Liver (tissue), 10 donors: ENCODE measurements at places on chromosomes 7 and 10. TPM values are rescaled to one million over a fixed set of nuclear protein-coding genes. Genes with fewer than 3 reads are reported as not detected.

TNS3 gene
- 27.8 TPM for total RNA-seq

GPC2 gene
- total RNA-seq, result 0.79 TPM

COL1A2 gene
- total RNA-seq, result 86.2 TPM

C10orf120 gene
- not detected for total RNA-seq

THSD7A gene
- 2.5 TPM for total RNA-seq

PAX2 gene
- not detected for total RNA-seq

TEX47 gene
- total RNA-seq, result not detected

DLX6 gene
- total RNA-seq, result not detected

ADCY1 gene
- total RNA-seq, result 20.1 TPM

DLX5 gene
- total RNA-seq, result not detected

TMEM236 gene
- total RNA-seq, result 0.28 TPM

SYCE1 gene
- not detected for total RNA-seq

PDK4 gene
- 6.3 TPM for total RNA-seq

PCDH15 gene
- not detected for total RNA-seq

FAM221A gene
- 2.8 TPM for total RNA-seq

RELN gene
- 39.3 TPM for total RNA-seq

VIPR2 gene
- 0.17 TPM for total RNA-seq

ADAM12 gene
- total RNA-seq, result 0.33 TPM

LRRC18 gene
- total RNA-seq, result not detected

BMS1 gene
- total RNA-seq, result 10.4 TPM

OPALIN gene
- not detected for total RNA-seq

CUZD1 gene
- 0.14 TPM for total RNA-seq

CYP3A5 gene
- 1,413 TPM for total RNA-seq

HTRA1 gene
- total RNA-seq, result 4.3 TPM

OR2A5 gene
- 0.28 TPM for total RNA-seq

C7orf57 gene
- not detected for total RNA-seq

PAX4 gene
- not detected for total RNA-seq

GPR26 gene
- total RNA-seq, result not detected

MINDY4 gene
- total RNA-seq, result 1.8 TPM

EN2 gene
- not detected for total RNA-seq

CALHM3 gene
- not detected for total RNA-seq

NKX6-2 gene
- total RNA-seq, result not detected

PODXL gene
- 1.2 TPM for total RNA-seq

SHTN1 gene
- total RNA-seq, result 11.7 TPM

OR2A1 gene
- total RNA-seq, result not detected

CRHR2 gene
- not detected for total RNA-seq

HHEX gene
- total RNA-seq, result 34.8 TPM

SLC13A1 gene
- not detected for total RNA-seq

LIPK gene
- not detected for total RNA-seq

SDHAF3 gene
- 8.6 TPM for total RNA-seq

RBP3 gene
- total RNA-seq, result not detected

PANK1 gene
- total RNA-seq, result 50.8 TPM

MRPS33 gene
- 17.0 TPM for total RNA-seq

TTYH3 gene
- 16.7 TPM for total RNA-seq

FBXO24 gene
- total RNA-seq, result 0.67 TPM

CYP51A1 gene
- 245 TPM for total RNA-seq

PNLIPRP3 gene
- total RNA-seq, result not detected

GSTO1 gene
- 156 TPM for total RNA-seq

ZMYND11 gene
- 18.1 TPM for total RNA-seq

GOLGA7B gene
- total RNA-seq, result 0.05 TPM

TSPAN14 gene
- 27.0 TPM for total RNA-seq
